ENCODE measurements at places on chromosomes 12 and 14.
A peak's percentile ranks its signal among the peaks of the same experiment; 100 is the strongest.

DNA sequence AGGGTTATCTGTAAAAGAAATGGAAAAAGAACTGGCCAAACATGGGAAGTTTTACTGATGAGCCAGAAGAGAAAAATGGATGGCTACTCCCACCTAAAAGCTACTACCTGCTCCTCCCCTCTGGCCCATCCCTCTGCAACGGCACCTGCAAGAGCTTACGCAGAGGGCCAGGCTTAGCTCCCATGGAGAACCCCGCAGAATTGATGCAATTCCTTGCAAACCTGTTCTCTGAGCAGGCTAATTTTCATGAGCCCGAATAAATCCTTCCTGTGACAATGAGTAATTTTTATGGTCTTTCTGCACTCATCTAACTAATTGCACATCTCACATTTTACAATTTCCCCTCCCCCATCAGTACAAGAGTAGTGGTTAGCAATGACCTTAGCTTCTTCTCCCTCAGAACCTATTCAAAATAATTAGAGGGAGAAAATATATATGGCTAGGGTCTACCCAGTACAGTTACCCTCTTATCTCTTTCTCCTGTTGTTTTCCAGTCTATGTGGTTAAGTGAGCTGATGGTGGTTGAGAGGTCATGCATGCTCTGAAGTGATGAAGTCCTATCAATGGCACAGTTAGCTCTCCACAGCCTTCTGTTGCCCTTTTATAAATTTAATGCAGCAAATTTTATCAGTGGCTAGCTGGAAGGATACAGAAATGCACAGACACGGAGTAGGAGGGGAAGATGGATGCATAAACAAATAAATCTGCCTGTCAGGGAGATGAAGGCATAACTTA is 67.7 kb upstream of the NTF3 start:
- no peak for DNase-seq

DNA sequence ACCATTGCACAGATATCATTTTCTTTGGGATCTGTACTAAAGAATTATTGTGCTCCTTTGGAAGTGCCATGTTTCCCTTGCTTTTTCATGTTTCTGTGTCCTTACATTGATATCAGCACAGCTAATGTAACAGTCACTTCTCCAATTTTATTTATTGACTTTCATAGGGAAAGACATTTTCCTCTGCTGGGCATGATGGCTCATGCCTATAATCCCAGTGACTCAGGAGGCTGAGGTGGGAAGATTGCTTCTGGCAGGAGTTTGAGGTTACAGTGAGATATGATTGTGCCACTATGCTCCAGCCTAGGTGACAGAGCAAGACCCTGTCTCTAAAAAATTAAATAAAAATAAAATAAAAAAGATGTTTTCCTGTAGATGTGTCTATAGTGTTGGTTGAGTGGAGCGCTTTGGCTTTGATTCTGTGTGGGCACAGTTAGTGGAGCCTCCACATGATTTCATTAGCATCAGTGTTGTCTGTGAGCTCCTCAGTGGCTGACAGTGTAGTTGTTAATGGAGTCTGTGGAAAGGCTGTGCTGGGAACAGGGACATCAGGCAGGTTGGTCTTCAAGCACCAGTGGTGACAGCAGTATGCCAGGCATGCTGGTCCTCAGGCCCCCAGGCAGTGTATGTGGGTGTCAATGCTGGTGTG is 7.4 kb downstream of the OAS2 start:
- DNase-seq, result no peak

- DNase-seq, result peak; percentile 95
Observed at GRCh38 chr12:76020731-76021672, 10.6 kb downstream of the PHLDA1 start.

GRCh38 chr12:26813812-26814211 is 19.2 kb downstream of the ITPR2 start:
- DNase-seq, result no peak

GRCh38 chr14:60169722-60170121 is 4.5 kb upstream of the DHRS7 start:
- no peak for DNase-seq

DNA sequence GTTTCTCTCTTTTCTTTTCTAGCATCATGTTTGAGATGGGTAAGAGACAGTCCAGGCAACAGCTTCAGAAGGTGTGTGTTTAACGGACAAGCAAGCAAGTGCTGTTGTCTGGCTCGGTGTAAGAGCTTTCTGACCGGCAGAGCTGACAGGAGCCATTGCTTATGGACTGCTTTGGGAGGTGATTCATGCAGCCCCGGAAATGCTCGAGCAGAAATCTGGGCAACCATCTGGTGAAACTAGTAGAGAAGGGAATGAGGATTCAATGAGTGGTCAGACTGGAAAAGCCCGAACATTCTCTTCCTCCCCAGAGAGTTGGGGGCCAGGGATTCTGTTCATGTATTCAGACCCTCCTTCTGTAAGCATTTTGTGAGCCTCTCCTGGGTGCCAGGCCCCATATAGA is 24.4 kb downstream of the TUNAR start:
- DNase-seq, result no peak

- no peak for DNase-seq
Observed at GRCh38 chr14:69360438-69361108, 37.5 kb downstream of the ERH start.

GRCh38 chr12:85516039-85516438 is 236.0 kb downstream of the ALX1 start:
- no peak for DNase-seq

Data from retinal pigment epithelial cell (primary cell).